Islet precursor cell (in vitro differentiated cells): ENCODE measurements at places on chromosomes 12 and 14.

- DNase-seq = no peak
Measured at GRCh38 chr14:45251912-45252311, 1.1 kb downstream of the MIS18BP1 start.

- DNase-seq = peak; percentile 94
Measured at GRCh38 chr12:119989731-119990381, 820 bp downstream of the BICDL1 start.

DNA sequence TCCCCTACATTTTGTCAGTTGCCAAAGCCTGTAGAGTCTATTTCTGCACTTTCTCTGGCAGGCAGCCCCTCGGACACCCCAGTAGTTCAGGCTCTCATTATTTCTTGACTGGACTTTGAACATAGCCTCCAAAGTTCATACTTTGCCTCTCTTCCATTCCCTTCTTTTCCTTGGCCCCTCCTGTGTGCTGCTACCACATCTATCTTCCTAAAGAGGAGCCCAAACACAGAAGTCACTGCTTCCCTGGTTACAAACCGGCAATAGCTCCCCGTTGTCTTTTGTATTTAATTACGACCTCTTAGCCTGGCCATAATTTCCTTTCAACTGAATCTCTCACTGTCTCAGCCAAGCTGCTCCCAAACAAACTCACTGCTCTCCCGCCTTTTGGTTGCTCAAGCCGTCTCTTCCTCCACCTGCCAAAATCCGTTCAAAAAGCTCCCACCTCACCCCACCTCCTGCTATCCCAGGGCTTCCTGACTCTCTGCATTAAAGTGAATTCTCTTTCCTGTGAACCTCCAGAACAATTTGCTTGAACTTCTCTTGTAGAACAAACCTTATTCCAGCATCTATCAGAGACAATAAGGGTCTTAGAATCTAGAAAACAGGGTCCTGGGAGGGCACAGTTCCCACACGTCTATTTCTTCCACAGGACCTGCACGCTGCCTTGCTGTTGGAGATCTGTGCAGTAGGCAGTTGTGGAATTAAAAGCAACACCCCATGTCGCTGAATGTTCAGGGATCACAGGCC is 46.9 kb downstream of the PRMT8 start:
- peak; percentile 35 for DNase-seq

GRCh38 chr12:27790179-27790578 is 10.1 kb upstream of the MANSC4 start:
- no peak for DNase-seq

- DNase-seq = peak; percentile 29
Measured at GRCh38 chr12:108568338-108569154, 6.2 kb downstream of the ISCU start.

- DNase-seq = no peak
Measured at GRCh38 chr12:13197032-13197431, 506 bp downstream of the EMP1 start.

GRCh38 chr12:89593233-89593632 is 67.4 kb upstream of the POC1B start:
- DNase-seq = no peak

GRCh38 chr12:26273811-26274210 is 78.4 kb downstream of the SSPN start:
- peak; percentile 70 for DNase-seq

DNA sequence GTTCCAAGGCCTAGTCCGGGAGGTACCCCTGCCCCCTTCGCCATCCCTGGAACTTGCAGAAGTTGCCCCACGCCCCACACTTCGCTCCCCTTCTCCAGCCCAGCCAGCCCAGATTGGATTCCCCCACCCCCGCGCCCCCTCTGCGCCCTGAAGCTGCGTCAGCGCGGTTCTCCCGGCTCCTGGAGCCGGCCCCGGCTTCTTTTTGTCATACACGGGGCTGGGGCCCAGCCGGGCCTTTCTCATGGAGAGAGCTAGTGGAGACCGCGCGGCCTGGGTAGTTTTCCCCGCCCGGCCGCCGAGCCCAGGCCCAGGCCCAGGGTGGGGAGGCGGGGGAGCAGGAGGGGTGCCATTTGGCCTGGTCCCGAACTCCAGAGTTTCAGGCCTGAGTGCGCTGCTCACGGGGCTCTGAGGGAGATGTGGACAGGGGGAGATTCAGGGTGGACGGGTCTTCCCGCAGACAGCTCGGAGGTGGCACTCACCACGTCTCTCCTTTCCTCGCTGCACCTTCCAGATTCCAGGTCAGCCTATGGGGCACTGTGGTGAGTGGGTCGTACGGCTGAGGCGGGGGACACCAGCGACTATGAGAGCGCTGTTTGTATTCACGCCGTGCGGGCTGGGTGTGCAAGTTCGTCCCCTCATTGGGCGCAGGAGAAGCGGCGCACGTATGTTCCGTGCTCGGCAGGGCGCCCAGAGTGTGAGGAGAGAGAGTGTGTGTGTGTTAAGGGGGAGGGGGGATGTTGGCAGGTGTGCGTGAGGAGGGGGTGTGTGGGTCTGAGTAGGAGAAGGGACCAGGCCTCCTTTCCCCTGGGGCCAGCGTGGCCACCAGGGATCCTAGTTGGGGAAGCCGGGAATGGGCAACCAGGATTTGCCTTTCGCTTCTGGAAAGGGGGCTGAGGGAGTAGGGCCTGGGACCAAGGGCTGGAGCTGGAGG is 785 bp upstream of the LHX5 start:
- DNase-seq = no peak

DNA sequence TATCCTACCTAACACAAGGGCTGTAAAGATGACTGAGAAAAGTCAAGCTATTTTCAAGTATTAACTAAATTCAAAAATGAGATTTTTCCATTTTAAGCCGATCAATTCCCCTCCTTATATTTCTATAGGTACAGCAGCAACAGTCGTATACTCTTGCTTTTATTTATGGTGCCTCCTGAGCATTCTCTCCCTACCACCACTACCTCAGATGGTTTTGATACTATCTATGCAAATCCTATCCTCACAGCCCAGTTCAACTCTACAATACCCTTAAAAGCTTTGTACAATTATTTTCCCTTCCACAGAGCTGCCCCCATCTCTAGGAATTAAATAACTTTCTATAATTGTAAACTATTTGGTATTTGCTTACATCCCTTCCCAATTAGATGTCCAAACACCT is 52.1 kb downstream of the GALC start:
- no peak for DNase-seq

- no peak for DNase-seq
Measured at GRCh38 chr14:19873178-19873577, 1.8 kb upstream of the OR4K2 start.

DNA sequence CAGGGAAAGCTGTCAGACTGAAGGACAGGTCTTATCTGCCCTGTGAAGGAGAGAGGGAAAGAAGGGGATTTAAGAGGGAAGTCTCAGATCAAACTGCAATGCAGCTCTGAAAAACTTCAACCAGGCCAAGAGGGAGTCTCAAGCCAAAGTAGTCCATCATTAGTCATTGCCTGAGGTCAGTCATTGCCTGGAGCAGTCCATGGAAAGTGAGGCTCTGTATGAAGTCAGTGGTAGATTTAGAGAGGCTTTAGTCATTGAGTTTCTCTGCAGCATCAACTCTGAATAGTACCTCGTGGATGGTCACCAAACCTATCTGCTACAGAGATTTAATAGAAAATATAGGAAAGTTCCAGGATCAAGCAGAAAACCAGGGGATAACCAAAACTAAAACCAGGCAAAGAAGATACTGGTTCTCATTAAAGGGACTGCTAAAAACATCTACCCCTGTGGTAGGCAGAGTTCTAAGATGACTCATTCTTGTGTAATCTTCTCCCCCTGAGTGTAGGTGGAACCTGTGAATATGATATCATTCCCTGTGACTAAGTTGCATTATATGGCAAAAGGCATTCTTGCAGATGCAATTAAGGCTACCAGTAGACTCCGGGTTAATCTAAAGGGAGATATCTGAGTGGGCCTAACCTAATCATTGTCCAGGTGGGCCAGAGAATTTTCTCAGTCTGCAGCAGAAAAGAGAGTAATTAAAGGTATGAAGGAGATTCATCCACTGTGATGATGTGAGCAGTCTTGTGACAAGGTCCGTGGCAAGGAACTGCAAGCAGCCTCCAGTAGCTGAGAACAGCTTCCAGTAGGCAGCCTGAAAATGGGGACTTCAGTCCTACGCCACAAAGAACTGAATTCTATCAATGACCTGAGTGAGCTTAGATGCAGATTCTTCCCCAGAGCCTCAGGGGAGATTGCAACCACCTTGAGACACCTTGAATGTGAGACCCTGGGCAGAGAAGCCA is 123.1 kb downstream of the GALC start:
- no peak for DNase-seq

DNA sequence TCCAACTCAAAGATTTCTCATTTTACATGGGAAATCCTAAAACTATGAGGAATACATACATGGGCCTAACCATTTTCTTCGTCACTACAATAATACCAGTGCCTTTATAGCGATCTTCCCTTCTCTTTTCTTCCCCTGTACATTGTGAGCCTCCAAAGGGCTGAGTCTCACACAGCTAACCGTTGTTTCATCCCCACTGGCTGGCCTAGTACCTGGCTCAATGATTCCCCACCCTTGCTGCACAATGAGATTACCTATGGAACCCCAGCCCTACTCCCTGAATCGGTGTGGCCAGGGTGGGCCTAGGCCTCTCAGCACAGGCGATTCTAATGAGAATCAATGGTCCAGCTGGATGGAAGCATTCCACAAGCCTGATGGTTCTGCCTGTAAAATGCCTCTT is 16.1 kb downstream of the PPTC7 start:
- no peak for DNase-seq

- DNase-seq = peak; percentile 91
Measured at GRCh38 chr14:92471919-92472318, 41.7 kb upstream of the RIN3 start.

GRCh38 chr12:112328456-112329124 is 53.6 kb downstream of the HECTD4 start:
- no peak for DNase-seq

DNA sequence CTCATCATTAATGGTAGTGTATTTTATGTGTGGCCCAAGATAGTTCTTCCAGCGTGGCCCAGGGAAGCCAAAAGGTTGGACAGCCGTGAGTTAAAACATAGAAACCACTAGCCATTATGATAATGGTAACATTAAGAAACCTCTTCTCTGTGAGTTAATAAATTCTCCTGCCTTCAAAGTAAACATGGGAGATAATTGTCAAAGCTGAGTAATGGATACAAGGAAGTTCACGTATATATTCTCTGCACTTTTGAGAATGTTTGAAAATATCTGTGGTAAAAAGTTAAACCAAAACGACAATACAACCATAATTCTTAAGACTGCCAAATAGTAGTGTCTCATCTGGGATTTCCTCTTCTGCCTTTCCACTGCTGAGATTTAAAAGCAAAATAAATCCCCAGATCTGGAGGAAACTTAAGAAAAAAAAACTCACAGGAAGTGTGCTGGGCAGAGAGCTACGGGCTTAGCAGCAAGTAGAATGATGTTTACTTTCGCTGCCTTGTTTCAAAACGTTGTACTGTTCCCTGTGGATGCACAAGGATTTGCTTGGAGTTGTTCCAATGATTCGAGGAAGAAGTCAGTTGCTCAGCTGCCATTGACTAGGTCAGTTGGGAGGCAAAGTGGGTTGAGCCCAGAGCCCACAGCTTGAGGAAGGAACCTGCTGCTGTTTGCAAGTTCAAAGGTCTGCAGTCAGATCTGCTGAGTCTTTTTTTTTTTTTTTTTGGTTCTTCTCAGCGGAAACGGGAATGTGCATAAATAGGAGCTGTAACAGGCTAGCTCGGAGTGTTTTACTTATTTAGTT is 1.7 kb downstream of the TPCN1 start:
- DNase-seq = no peak

GRCh38 chr12:50317203-50317602 is 33.9 kb upstream of the LIMA1 start:
- no peak for DNase-seq
